ENCODE measurements at places on chromosomes 2 and 18. TPM values are rescaled to one million over a fixed set of nuclear protein-coding genes. Genes with fewer than 3 reads are reported as not detected.

SLC16A14 gene
- total RNA-seq = 1.6 TPM

HK2 gene
- total RNA-seq = 7.3 TPM

DOK6 gene
- total RNA-seq = not detected

CLK1 gene
- total RNA-seq = 356 TPM

EVA1A gene
- not detected for total RNA-seq

- no peak for DNase-seq
Measured at GRCh38 chr2:95296880-95297487, at the start of gene KCNIP3. Gene KCNIP3, plus strand, starts transcription at chr2:95297347. Its CDS starts 92 bp downstream, at chr2:95297439.

GRCh38 chr2:195659114-195659513 lies 2.1 kb downstream of the SLC39A10 start:
- DNase-seq = peak; percentile 69

- DNase-seq = no peak
Measured at GRCh38 chr2:12617366-12617765, 99.4 kb upstream of the TRIB2 start.

DNA sequence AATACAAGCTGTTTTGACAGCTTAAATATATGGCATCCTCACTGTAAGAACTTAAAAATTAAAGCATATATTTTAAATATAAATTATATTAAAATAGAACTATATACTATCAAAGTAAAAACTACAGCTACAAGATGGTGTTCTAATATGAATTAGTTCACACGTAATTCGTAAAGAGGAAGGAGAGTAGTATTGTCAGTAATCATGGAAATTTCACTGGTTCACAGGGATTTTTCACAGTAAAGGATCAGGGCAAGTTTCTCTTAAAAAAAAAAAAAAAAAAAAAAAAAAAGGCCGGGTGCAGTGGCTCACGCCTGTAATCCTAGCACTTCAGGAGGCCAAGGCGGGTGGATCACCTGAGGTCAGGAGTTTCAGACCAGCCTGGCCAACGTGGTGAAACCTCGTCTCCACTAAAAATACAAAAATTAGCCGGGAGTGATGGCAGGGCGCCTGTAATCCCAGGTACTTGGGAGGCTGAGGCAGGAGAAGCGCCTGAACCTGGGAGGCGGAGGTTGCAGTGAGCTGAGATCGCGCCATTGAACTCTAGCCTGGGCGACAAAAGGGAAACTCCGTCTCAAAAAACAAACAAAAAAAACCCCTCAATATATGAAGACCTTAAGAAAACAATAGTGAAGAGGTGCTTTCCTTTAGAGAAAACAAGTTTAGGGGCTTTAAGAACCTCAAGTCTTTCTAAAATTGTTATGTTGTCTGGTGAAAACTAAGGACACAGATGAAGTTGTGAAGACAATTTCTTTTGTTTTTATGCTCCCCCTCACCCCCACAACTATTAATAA lies 32.5 kb downstream of the PNO1 start:
- no peak for DNase-seq

GRCh38 chr18:79687806-79688205 lies 8.2 kb downstream of the CTDP1 start:
- no peak for DNase-seq

DNA sequence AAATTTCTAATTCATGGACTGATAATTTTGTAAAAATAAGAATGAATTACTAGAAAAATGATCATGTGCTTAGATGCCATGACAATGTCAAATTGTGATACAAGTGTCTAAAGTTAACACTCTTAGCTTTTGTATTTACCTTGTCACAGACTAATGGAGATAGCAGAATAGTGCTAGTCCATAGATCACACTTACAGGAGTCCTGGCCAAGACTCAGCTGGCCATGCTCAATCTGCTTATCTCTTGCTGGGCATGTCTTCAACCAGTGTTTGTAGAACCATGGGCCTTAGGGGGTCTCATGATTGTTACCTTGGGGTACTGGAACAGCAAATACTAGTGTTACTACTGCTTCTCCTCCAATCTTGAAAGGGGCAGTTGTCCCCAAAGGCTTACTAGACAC lies 44.0 kb downstream of the TET3 start:
- DNase-seq = no peak

GRCh38 chr18:74012954-74013630 lies 134.5 kb downstream of the FBXO15 start:
- no peak for DNase-seq

GRCh38 chr2:45184606-45185005 lies 175.4 kb upstream of the SIX2 start:
- DNase-seq = no peak

DNA sequence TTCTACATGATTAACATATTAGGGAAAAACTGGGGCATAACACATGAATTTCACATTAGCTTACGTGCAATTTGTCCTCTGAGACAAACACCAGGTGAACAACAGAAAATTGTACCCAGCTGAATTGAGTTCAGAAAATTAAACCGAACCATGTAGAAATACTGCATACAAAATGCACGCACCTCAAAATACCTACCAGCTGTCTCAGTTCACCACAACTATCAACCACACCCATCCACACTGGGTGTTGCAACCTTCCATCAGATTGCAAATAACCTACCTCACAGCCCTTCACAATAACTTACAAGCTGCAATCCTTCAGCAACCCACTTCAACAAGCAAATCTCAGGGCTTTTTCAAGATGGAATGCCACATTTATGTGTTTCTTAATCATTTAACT lies 55.9 kb downstream of the UNC50 start:
- DNase-seq = no peak

DNA sequence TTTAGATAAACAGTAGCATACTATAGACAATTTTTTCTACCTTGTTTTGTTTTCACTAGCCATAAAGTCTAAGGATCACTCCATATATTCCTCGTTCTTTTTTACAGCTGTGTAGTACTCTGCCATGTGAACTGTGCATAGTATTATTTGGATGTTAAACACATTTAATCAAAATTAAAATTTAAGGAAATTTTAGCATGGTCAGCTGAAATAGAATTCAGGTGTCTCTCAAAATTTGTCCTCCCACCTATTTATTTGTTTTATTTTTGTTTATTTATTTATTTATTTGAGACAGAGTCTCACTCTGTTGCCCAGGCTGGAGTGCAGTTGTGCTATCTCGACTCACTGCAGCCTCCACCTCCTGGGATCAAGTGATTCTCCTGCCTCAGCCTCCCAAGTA lies 46.4 kb upstream of the AAK1 start:
- no peak for DNase-seq
